GM23248 (cell line): ENCODE measurements at places on chromosomes 1 and 21. TPM values are rescaled to one million over a fixed set of nuclear protein-coding genes. Genes with fewer than 3 reads are reported as not detected.

Gene EPHA8
- total RNA-seq, result not detected in 2 replicates

Gene GPR37L1
- total RNA-seq, result not detected in 2 replicates

DNA sequence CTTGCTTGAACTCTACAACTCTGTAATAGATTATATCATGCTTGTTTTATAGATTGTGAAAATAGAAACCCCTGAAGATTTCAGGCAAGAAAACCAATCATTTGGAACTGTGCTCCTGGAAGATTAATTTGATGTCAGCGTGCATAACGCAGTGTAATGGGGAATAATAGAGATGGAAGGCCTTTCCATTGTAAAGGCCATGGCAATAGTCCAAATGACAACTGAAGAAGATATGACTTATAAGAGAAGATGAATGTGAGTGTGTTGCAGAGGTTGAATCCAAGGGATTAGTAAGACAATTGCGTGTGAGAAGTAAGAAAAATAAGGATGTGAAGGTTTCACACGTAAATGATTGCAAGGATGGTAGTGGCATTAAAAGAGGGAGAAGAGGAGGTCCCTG is 285.0 kb downstream of the DUSP10 start:
- no peak for DNase-seq

- no peak for DNase-seq
Observed at GRCh38 chr21:44984792-44985440, 45.1 kb downstream of the SLX9 start.

- DNase-seq, result no peak
Observed at GRCh38 chr1:36984675-36985074, 49.6 kb downstream of the GRIK3 start.

GRCh38 chr1:75985827-75986226 is 53.6 kb upstream of the ASB17 start:
- peak; percentile 74 for DNase-seq

DNA sequence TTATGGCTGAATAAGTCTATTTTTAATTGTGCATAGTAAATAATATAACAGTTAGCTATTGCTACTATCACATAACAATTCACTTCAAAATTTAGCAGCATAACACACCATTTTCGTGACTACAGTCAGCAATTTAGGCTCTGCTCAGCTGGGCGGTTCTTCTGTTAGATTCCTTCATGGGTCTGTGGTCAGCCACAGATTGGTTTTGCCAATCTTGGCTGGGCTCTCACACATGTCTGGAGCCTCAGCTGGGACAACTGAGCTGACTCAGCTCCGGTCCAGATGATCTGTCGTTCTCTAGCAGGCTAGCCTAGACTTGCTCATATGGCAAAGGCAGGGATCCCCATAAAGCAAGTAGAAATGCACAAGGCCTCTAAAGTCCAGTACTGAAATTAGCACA is 15.1 kb upstream of the CDC42BPA start:
- DNase-seq, result peak; percentile 8

DNA sequence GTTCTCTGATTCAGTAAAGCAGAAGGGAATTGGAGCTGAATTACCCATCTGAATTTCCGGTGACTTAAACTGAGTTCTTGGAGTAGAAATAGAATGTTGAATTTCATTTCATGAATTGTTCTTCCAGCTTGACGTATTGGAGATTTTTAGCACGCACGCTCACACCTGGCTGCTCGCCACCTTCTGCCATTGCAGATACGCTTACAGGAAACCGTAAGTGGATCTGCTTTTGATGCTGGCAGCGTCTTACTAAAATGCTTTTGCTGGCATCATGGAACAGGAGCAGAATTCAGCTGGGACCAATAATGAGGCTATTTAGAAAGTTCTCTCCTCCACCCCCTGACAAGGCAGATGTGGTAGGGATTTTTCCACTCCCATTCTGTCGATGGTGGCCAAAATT is 17.7 kb upstream of the ELAVL4 start:
- DNase-seq, result no peak

- DNase-seq, result peak; percentile 67
Observed at GRCh38 chr1:58779801-58780382, 4.0 kb downstream of the JUN start.

DNA sequence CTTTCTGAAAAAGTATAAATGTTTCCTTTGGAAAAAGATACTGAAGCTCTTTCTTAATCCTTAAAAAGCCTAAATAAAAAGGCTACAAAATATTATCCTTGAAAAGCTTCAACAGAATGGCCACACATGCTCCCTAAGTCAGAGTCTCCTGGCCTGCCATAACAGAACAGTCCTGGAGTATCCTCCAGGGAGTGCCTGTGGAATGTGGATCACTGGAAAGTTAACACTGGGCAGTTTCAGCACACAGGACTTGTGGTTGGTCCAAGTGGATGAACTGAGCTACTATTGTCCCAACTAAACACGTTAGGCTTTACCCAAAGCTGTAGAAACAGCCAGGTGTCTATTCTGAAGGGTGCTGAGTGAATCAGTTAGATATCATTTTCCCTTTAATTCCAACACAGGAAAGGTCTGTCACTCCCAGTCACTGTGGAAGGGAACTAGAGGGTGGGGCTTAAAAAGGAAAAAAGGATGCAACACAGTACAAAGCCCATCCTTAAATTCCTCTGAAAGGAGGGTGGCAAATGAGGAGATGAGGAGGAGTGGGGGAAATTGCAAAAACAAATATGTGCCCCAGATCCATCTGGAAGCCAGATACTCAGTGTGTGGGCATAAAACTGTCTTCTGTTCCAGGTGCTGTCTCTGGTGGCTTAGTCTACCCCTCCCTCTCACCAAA is 196.3 kb upstream of the SPAG17 start:
- no peak for DNase-seq
